Activated T-cell treated with anti-CD3 and anti-CD28 coated beads for 4 hours (primary cell): ENCODE measurements at places on chromosomes 5 and 9.

DNA sequence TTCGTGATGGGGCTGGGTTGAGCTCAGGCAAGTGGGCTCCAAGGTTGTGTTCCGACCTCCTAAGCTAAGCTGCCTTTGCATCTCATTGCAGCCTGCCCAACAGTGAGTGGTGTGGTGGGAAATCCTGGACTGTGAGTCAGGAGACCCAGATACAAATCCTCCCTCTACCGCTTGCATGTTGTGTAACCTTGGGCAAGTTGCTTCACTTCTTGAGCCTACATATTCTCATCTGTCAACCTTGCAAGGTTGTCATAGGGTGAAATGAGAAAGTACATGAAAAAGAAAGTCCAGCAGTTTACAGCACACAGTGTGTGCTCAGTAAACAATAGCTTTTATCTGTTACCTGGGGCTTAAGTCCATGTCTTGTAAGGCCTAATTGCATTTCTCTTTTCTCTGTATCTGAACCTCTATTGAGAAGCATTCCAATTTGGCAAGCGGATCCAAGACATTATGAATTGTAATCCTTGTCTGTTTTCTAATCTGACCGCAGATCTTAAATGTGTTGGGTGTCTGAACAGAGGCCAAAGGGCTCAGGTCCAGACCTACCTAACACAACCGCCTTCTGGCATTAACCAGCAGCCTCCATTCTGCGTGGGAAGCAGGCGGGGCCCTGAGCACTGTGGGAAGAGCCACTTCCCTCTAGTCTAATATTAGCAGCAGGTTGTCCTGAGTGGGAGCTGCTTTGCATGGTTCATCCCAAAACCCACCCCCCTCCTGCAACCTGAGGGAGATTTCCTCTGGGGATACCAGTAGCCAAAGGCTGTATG lies 1.8 kb upstream of the GALNT12 start:
- DNase-seq: no peak

GRCh38 chr5:166994226-166994625 lies 1297.2 kb upstream of the WWC1 start:
- DNase-seq: no peak

DNA sequence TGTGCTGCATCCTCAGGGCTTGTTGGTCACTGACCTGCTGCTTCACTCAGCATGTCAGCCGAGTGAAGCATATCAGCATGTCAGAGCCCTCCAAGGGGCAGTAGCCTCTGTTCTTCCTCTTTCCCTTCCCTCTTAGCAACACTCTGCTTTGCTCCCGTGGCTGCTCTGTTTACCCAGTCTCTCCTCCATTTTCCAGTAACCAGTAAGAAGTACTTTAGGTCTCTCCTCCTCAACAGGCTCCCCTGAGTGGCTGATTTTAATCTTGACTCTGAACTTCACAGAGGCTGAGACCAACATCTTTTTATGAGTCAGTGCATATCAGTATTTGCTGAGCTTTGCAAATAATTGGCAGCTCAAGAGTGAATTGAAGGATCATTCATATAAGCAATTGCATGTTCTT lies 18.6 kb upstream of the ADRB2 start:
- DNase-seq: no peak

DNA sequence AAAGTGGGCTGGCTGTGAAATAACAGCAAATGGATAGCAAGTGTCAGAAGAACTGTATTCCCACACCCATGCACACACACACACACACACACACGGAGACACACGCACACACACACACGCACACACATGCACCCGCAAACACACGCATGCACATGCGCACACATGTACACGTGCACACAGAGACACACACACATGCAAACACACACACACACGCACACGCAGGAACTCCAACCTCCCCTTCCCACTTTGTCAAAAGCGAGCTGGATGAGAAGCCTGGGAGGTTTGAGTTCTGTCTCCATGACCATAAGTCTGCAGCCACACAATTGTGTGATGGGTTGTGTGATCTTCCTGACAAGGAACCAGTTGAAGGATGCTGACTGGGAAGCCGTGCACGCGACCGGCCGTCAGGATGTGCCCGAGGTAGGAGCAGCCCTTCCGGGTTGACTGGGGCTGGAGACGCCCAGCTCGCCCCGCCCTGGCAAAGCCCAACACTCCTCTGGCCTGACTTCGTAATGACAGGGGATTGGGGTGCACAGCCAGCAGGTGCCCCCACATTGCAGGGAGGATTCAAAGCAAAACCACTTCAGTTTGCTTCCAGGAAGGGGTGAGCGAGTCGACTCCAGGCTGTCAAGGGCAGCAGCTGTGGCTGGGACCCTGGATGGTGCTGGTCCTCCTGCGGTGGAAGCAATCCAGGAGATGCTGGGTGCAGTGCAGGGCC lies 29.3 kb upstream of the NKD2 start:
- DNase-seq: no peak

DNA sequence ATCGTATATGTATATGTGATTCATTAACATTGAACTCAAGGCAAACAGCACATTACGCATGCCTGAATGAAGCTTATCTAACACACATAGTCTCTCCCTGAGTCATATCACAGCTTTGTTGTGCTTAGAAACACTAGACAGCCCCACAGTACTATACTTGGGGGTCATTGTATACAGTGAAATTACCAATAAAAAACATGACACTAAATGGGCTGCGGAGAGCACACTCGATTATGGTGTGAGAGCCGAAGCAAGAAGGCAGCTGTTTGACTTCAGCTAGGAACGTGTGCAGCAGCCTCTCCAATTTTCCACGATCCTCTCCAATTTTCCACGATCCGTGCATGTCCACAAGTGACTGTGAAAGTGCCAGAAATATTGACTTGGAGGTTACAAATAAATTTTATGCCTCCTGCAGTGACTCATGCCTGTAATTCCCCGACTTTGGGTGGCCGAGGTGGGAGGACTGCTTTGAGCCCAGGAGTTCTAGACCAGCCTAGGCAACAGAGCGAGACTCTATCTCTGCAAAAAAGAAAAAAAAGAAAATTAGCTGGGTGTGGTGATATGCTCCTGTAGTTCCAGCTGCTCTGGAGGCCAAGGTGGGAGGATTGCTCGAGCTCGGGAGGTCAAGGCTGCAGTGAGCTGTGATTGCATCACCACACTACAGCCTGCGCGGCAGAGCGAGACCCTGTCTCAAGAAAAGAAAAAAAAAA lies 102.4 kb downstream of the DAPK1 start:
- no peak for DNase-seq
